ENCODE measurements at places on chromosomes 12 and 14. TPM values are rescaled to one million over a fixed set of nuclear protein-coding genes. Genes with fewer than 3 reads are reported as not detected.
A peak's percentile ranks its signal among the peaks of the same experiment; 100 is the strongest.

- DNase-seq, result no peak
Observed at GRCh38 chr12:132620113-132620898, 1.7 kb downstream of the P2RX2 start.

The MYH6 gene
- not detected for total RNA-seq

GRCh38 chr12:93390549-93391297 lies 13.0 kb downstream of the NUDT4 start:
- DNase-seq, result no peak

DNA sequence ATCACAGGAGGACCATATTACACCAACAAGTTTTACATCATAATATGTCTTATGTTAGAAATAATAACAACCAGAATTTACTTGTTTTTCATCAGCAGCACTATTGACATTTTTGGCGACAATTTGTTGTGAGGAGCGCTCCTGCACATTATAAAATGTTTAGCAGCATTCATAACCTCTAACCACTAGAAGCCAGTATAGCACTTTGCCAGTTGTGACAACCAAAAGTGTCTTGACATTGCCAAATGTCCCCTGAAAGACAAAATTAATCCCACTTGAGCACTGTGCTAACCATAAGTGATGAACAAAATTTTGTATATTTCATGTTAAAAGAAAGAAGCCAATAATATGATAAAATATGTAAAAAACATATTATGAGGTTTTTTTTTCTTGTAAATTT lies 356.9 kb upstream of the LMO3 start:
- no peak for DNase-seq

The SLC25A47 gene
- not detected for total RNA-seq

DNA sequence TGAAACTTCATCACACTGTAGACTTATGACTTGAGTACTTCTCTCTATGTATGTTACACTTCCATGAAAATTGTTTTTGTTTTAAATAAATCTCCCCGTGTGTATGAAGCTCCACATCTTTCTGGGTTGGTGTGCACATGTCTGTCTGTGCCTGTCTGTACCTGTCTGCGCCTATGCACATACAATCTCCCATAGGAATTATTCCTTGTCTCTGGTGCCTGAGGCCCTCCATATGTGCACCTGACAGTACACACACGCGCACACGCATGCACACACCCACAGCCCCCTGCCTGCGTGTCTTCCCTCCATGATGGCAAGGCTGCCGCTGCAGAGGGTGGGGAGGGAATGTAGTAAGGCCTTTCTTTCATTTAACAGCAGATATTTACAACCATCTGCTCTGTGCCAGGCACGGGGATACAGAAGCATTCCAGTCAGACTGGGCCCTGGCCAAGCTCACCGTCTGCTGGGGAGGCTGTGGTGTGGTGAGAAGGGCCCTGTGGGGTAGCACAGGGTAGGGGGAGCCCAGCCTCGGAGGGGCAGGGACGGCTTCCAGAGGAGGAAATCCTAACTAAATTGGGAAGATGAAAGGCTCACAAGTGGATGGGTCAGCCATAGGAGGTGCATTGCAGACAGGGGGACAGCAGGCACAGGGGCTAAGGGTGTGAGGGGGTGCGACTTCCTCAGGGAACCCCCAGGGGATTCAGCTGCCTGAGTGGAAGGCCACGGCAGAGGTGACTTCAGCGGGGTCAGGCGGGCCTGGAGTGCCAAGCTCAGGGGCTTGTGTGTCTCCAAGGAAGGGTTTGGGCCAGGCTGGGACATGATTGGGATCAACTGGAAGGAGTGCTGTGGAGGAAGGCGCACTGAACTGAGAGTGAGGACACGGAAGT lies 26.1 kb downstream of the KRT8 start:
- no peak for DNase-seq

The SSPN gene
- 37.1 TPM for total RNA-seq

The TUNAR gene
- not detected for total RNA-seq

- DNase-seq, result no peak
Observed at GRCh38 chr12:56716458-56716857, 8.6 kb downstream of the NACA start.

- no peak for DNase-seq
Observed at GRCh38 chr14:103512701-103513611, 9.7 kb downstream of the CKB start.

The TMEM30B gene
- total RNA-seq, result not detected

- DNase-seq, result no peak
Observed at GRCh38 chr12:55061024-55061423, 41.2 kb downstream of the NEUROD4 start.

- no peak for DNase-seq
Observed at GRCh38 chr14:73744175-73744867, 30.1 kb upstream of the PNMA1 start.

The SLCO1B1 gene
- not detected for total RNA-seq

GRCh38 chr12:71164568-71165197 lies 6.9 kb upstream of the TSPAN8 start:
- DNase-seq, result peak; percentile 9

GRCh38 chr12:86256163-86256562 lies at the start of gene MGAT4C:
Gene MGAT4C (minus strand): TSS chr12:86256391.
- no peak for DNase-seq

- DNase-seq, result no peak
Observed at GRCh38 chr14:68694516-68695235, 98.2 kb downstream of the ZFP36L1 start.

DNA sequence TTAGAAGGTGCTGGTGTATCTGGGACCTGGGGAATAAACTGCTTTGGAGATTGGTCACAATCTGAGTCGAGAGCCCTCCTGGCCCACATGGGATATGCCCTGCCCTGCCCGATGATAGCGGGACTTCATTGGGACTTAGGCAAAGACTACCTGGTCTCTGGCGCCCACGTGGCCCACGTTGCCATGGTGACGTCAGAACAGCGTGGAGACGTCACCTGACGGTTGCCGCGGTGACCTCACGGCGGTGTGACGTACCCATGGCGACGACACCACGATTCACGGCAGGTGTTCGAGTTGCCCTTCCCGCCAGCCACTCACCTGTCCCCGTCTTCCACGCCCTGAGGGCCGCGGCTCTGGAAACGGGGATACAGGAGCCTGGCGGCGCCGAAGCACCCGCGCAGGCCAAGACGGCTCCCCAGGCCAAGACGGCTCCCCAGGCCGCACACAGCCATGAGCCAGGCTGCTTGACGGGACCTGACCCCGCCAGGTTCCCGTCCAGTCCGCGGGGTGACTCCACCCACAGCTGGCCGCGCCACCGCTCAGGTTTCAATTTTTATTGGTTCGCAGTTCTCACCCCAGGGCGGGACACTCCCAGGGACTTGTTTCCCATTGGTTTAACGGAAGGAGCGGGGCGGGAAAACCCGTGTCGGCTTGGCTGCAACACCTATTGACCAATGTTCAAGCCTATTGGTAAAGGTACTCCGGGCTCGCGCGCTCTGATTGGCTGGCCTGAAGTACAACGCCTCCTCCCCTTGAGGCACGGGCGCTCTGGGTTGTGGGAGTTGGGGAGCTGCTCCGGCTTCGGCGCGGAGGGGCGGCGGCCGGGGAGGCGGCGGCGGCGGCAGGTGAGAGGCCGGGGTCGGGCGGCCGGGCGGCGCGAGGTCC lies at the start of the genes MMAB and MVK:
TSS of gene MMAB (minus strand) at position 476 of the 885 bp plus-strand sequence. CDS start at position 452, 24 bp downstream.
TSS of gene MVK (plus strand) at position 766 of the 885 bp plus-strand sequence. CDS start 1,029 bp downstream, outside the sequence.
- peak; percentile 99 for DNase-seq

GRCh38 chr12:50110762-50111351 lies 1.2 kb upstream of the COX14 start:
- no peak for DNase-seq

- no peak for DNase-seq
Observed at GRCh38 chr14:54221432-54221803, 175.4 kb upstream of the CDKN3 start.

GRCh38 chr14:104938960-104939359 lies 14.3 kb downstream of the PLD4 start:
- no peak for DNase-seq

DNA sequence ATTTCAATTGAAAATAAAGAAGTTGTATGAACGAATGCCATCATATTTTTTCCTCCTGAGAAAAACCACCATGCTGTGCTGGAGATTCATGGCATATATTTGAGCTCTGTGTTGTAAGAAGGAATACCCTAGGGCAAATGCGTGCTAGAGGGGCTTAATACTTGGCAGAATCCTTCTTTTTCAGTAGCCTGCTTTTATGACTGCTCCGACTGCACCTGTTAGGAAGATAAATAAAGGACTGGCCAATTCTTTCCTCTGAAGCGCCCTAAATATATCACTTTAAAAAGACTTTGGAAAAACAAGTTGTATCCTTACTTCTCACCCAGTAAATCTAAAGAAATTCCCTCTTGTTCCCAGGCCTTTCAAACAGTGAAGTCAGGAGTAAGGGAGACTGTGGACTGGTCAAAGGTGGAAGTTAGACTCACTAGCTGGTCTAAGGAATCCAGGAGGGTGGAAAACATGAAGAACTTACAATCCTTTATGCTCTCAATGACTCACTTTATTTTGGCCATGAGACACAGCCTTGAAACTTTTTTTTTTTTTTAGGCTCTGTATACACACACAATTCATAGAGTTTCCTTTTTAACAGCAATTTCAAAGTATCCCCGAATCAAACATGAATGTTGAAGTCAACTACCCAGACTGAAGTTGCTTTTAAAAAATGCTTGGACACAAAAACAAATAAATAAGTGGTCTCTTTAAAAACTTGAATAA lies 5.2 kb downstream of the MYBPC1 start:
- no peak for DNase-seq

DNA sequence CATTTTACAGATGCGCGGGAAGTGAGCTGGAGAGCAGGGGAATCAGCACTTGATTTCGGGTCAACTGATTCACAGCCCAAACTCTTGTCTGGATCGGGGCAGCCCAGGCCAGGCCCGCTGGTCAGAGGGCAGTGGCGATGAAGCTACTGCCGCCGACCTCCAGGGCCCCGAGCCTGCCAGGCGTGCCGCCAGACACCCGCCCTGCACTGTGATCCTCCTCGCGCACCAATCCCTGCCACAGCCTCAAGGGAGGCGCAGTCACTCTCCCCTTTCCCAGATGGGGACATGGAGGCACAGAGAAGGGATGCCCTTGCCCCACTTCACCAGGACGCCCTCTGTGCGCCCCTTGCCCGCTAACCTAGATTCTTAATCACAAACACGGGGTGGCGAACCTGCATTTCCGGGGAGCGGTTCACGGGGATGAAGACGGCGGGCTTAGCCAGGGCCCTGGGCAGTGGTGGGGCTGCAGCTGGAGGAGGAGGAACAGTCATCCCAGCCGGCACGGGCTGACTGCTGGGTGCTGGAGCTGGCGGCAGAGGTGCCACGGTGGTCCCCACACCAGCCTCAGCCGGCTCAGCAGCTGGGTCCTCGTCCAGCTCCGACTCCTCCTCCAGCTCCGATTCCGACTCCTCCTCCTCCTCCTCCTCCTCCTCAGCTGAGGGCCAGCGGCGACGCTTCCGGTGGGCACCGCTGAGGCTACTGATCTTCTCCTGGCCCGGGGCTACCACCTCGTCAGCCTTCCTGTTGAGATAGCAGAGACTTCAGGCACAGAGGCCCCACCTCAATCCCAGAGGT lies 8.6 kb downstream of the DHX37 start:
- no peak for DNase-seq

DNA sequence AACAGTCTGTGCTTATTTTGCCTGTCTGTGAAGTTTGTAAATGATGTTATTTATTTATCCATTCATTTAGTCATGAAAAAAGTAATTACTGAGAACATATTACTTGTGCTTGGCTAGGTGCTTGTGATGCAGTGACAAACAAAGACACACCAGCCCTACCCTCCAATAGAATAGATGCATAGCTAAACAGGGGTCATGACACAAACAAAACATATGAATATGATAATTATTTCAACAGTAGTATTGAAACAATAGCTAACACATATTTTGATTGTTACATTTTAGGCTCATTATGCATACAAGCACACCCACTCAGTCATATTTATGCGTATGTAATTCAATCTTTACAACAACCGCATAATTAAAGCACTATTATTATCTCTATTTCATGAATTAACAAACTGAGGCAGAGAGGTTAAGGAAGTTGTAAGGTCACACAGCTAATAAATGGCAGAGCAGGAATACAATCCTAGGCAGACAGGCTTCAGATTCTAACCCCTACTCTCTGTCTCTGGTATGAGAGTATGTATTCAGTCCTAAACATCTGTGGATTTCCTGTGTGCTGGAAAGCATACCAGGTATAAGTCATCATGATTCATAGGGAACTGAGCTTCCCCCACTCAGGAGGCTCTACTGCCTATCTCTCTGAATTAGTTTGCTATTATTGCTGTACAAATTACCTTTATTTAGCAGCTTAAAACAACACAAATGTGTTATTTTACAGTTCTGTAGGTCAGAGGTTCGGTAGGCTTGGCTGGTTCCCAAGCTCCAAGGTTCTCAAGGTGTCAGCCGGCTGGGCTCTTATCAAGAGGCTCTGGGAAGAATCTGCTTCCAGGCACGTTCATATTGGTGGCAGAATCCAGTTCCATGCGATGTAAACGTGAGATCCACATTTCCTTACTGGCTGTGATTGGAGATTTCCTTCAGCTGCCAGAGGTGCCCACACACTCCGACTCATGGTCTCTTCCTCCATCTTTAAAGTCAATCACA lies 509.4 kb downstream of the GALC start:
- DNase-seq, result no peak

DNA sequence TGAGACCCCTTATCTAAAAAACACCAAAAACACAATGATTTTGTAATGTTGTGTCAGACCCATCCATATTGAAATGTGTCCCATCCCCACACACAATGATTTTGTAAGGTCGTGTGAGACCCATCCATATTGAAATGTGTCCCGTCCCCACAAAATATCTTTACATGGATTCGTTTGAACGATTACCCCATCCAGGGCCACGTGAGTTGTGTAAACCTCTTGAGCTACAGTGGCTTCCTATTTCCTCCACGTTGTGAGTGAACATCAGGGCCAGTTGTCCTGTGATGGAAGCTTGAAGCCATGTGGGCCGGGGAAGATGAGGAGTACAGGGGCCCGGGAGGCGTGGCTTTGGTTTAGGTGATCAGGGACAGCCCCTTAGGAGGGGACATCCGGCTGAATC lies 27.0 kb upstream of the ULK1 start:
- no peak for DNase-seq

The CISTR gene
- not detected for total RNA-seq

- peak; percentile 94 for DNase-seq
Observed at GRCh38 chr12:65603438-65604351, 220.6 kb upstream of the HMGA2 start.

The RPGRIP1 gene
- total RNA-seq, result not detected

DNA sequence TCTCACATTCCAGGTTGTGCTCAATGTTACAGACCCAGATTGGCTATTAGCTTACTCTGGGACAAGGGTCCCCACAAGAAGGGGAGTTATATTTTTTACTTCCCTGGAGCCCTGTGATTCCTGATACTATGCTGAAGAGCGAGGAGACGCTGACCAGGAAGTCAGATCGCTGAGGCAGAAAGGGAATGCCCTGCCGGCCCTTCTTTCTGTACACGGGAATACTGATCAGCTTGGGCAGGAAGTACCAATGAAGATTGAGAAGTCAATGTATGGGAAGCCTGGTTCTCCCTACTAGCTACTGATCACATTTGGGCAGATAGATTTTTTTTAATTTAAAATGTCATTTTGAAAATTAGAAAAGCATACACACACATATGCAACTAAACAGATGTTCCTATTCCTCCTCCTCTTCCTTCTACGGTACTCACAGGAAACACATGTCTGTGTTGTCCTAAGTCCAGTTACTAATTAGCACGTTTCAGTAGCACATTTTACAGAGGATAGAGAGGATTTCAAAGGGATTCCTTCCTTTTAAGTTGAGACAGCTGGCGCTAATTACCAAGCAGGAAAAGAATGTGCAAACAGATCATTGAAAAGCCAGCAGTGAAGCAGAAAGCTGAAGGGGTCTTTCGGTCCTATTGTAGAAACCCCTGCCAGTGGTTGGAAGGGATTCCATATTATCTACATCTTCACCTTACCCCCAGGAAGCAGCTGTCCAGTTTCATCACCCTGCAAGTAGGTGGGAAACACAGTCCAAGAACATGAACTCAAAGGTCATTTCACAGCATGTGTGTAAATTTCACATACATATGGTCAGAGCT lies 292.4 kb downstream of the DUSP6 start:
- no peak for DNase-seq

The FIGNL2 gene
- total RNA-seq, result not detected

The FGF6 gene
- total RNA-seq, result not detected
